NCI-H1436 treated with DMSO at 0.1 percent for 48 hours (cell line): ENCODE measurements at places on chromosomes 2 and 18.

GRCh38 chr2:136238286-136239078 lies 120.5 kb upstream of the CXCR4 start:
- no peak for DNase-seq

DNA sequence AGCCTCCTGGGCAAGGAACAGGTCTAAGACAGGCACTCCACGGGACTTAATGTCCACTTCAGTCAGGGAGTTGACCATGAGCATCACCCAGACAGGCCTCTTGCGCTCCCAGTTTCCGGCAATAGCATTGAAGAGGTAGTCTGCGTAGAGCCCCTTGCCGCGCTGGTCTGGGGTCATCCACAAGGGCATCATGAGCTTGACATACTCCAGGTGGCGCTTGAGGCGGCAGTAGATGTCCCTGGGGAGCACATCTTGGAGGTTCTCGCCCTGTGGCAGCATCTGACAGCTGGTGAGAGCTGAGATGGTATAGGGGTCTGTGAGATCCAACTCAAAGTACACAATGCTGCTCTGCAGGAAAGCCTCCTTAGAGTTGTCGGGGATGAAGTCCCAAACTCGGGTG lies 10.6 kb downstream of the TRABD2A start:
- DNase-seq = no peak

- no peak for DNase-seq
Measured at GRCh38 chr18:6639305-6639704, 90.2 kb upstream of the ARHGAP28 start.

- no peak for DNase-seq
Measured at GRCh38 chr2:195600778-195601177, 56.2 kb upstream of the SLC39A10 start.

- no peak for DNase-seq
Measured at GRCh38 chr2:113233593-113234550, 44.8 kb downstream of the PAX8 start.

- DNase-seq = no peak
Measured at GRCh38 chr2:120235681-120236080, 12.5 kb upstream of the TMEM185B start.

- no peak for DNase-seq
Measured at GRCh38 chr18:68121826-68122225, 593.1 kb downstream of the TMX3 start.

- DNase-seq = no peak
Measured at GRCh38 chr2:239476029-239476756, 75.4 kb upstream of the HDAC4 start.

- DNase-seq = no peak
Measured at GRCh38 chr2:172177996-172178395, 75.3 kb upstream of the DLX2 start.

GRCh38 chr2:19687017-19687659 lies 214.6 kb downstream of the TTC32 start:
- DNase-seq = no peak

DNA sequence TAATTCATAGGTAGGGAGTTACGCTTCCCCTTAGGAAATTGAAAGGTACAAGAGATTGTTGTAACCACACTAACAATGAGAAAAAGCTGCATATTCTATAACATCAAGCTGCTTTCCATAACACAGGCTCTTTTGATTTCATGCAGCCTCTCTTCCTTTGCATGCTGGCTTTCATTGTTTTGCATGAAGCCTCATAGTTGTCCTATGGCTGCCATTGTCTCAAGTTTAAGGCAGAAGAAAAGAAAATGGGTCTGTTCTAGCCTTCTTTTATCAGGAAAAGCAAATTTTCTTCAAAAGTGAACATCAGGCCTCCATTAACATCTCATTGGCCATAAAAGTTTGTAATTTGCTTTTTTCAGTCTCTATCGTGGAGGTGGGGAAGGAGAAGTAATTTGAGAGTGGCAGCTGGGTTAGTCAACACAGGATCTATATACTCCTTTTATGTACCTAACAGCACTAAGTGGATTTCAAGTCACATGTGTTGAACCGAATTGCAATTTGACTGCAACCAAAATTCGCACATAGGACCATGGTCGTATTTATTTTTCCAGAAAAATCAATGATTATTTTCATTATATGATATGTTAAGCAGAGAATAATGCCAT lies 248.5 kb upstream of the RND3 start:
- peak; percentile 46 for DNase-seq

DNA sequence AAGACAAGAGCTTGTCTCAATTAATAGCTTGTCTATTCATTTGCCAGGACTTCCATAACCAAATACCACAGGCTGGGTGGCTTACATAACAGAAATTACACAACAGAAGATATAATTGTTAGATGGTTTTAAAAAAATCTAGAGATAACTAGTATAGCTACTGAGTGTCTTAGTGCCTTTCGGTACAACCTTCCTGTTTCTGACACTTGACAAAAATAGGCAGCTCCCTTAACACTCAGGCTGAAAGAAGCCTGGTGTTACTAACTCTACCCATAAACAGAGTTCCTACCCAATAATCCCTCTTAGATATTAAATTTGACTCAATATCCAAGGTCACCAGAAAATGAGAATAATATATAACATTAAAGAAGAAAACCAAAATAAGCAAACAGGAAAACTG lies 129.7 kb downstream of the BARD1 start:
- no peak for DNase-seq

- no peak for DNase-seq
Measured at GRCh38 chr2:71615767-71616730, 162.7 kb downstream of the DYSF start.

DNA sequence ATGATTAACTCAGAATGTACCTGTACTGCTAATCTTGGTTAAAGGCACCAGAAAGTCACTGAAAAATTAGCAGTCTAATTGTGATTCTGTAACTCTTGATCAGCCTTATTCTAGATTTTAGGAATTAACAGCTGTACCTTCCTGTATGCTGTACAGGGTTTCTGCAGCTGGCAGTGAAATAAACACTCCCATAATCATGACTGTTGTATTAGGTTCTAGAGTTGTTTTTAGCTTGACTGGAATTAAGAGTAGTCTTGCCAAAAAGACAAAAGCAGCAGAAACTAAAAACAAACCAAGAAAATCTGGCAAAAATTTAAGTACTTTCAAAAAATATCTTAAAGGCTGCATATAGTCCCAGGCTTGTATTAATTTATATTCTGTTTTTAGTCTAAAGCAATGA lies 103.5 kb downstream of the SOS1 start:
- DNase-seq = no peak

DNA sequence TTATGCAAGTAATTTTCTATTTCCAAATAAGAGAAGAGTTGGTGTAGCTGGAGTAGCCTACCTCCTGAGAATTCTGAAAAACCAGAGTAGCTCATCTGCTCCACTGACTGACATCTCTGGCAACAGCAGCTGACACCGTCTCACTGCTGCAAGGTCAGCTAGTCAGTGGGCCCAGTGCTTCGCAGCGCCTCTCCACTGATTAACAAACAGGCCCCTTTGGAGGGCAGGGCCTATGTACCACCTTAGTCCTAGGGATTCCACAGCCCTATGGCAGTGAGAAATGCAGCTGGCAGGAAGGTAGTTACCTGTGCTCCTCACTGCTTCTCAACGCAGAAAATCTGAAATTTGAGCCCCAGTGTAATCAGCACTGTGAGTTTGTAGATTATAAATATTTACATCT lies 97.5 kb downstream of the DLGAP1 start:
- DNase-seq = no peak

DNA sequence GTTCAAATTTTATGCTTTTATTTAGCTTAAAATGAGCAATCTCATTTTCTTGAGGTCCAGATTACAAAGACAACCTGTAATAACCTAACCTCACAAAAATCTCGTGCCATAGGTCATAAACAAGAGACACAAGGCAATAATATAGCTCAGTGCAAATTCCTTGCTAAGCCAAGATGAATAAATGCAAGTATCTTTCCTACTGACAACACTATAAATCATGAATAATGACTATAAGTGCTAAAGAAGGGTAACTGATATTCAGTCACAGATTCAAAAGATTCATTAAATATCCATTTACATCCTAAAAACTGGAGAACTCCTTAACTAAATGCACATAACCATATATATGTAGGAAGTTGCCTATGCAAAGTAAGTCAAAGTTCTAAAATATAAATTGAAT lies 1641.6 kb downstream of the LRP1B start:
- DNase-seq = no peak

GRCh38 chr2:171566057-171566456 lies 43.8 kb downstream of the CYBRD1 start:
- DNase-seq = no peak

DNA sequence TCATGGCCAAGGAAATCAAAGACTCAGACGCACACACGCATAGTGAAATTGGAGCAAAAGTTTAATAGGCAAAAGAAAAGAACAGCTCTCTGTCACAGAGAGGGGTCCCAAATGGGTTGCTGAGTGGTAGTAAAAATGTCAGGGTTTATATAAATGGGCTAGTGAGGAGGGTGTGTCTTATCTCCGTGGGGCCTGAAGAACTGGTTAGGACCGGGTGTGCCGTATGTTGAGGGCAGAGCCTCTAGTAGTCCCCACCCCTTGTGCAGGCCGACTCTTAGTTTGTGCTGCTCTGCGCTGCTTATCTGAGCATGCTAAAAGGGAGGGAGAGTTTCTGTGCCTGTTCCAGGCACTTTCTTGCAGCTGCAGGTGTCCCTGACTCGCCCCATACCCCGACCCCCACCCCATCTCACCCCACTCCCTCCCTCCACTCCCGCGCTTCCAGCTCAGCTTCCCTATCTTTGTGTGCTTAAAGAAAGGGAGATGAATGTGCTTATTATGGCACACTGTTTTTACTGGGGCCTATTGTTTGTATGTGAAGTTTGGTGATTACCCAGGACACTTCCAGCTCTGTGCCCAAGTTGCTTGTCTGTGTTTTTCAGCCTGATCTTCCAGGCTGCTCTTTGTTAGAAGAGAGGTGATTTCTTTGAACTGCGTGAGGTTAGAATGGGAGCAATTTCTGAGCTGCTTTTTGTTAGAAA lies 167.4 kb downstream of the SPAG16 start:
- DNase-seq = no peak

GRCh38 chr2:135844301-135844895 lies 7.4 kb upstream of the LCT start:
- DNase-seq = no peak

GRCh38 chr2:45962177-45962921 lies 310.9 kb downstream of the PRKCE start:
- no peak for DNase-seq

- no peak for DNase-seq
Measured at GRCh38 chr2:217851191-217852020, 151.4 kb downstream of the TNS1 start.

- no peak for DNase-seq
Measured at GRCh38 chr2:5736050-5736449, 43.9 kb downstream of the SOX11 start.

DNA sequence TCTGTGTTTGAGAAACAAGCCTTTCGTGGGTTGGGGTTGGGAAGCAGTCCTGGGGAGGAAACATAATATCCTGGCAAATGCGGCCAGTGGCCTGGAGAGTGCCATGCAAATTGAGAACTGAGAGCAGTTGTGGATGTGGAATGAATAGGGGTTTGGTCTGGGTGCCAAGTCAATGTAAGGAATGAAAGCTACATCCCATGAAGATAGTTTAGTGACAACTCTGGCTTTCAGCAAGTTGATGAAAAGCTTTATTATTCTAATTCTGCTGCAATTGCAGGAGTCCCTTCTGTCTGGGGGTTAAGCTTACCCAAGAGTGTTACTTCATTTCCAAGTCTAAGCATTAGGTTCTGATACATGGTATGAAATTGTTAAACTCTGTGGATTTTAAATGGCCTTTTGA lies 771.6 kb downstream of the DPP10 start:
- no peak for DNase-seq

- no peak for DNase-seq
Measured at GRCh38 chr2:167480232-167480985, 592.1 kb downstream of the XIRP2 start.

GRCh38 chr2:218813771-218814460 lies 17.7 kb downstream of the PRKAG3 start:
- DNase-seq = no peak

GRCh38 chr2:39232141-39232540 lies 11.6 kb downstream of the CDKL4 start:
- no peak for DNase-seq

- no peak for DNase-seq
Measured at GRCh38 chr2:190216829-190217228, 102.8 kb downstream of the HIBCH start.

DNA sequence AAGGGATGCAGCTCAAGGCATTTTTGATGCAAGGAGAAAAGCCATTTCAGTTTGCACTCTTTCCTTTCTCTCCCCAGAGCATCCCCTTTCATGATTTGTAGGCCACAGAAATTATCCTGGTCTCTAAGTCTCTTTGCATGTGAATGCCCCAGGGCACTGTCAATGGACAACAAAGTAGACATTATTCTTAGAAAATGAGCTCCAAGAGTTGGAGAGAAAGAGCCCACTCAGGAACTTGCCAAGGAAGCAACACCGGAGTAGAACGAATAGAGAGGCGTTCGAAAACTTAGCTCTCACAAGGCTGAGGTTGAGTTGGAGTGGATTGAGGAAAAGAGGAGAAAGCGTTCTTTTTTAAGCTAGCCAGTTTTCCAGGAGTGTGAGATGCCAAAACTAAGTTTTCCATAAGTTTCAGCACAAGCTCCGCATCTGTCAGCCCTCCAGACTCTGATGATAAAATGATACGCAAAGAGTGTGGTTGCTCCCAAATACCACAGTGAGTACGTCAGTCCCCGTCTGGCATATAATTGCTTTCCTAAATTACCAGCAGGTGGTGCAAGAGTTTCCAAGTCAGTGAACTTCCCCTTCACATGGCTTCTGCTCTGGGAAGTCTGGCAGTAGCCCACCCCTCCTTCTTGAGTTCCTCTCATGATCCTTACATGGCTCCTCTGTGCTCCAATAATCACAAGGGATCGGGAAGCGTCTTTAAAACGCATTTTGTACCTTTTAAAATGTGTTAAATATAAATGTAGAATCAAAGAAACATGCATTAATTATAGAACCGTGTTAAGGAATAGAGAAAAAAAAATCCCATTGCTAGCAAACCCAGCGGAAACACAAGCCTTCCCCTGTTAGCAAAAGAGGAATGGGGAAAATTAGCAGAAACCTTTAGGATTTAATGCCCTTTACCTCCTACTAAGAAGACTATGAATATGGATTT lies 1060.6 kb upstream of the FANCL start:
- peak; percentile 25 for DNase-seq

- DNase-seq = no peak
Measured at GRCh38 chr2:101545950-101546349, 71.0 kb upstream of the RFX8 start.

GRCh38 chr18:69874058-69874457 lies 73.6 kb downstream of the CD226 start:
- no peak for DNase-seq

- DNase-seq = no peak
Measured at GRCh38 chr2:236843161-236843968, 242.3 kb upstream of the COPS8 start.

- DNase-seq = no peak
Measured at GRCh38 chr2:69693059-69693774, 48.7 kb upstream of the ANXA4 start.
